ENCODE measurements at places on chromosomes 1 and 21.

GRCh38 chr1:29912425-29912824, 676.1 kb downstream of the PTPRU start:
- peak; percentile 34 for DNase-seq

DNA sequence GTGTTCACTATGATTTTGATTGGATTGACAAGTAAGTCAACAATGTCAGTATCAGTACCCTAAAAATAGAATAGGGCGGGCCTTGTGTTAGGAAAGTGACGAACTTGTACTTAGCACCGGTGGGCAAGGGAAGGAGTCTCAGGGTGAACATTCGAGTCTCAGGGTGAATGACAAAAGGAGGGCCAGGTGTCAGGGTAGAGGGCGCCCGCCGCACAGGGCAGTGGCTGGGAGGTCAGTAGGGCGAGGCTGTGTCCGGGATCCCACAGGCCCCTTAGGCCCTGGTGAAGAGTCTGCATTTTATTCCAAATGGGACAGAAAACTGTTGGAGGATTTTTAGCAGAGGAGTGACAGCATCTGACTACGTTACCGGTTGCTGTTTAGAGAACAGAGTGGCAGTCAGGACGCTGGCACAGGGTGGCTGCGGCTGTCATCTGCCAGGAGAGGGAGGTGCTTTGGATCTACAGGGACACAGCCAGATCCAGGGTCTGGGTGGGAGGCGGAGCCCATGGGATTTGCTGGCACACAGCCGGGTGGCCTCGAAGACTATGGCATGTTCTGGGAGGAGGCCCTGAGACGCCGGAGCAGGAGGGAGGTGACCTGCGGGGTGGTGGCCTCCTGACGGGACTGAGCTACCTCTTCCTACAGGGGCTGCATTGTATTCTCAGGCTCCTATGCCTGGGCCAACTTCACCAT, 11.0 kb downstream of the AGTRAP start:
- DNase-seq: no peak

DNA sequence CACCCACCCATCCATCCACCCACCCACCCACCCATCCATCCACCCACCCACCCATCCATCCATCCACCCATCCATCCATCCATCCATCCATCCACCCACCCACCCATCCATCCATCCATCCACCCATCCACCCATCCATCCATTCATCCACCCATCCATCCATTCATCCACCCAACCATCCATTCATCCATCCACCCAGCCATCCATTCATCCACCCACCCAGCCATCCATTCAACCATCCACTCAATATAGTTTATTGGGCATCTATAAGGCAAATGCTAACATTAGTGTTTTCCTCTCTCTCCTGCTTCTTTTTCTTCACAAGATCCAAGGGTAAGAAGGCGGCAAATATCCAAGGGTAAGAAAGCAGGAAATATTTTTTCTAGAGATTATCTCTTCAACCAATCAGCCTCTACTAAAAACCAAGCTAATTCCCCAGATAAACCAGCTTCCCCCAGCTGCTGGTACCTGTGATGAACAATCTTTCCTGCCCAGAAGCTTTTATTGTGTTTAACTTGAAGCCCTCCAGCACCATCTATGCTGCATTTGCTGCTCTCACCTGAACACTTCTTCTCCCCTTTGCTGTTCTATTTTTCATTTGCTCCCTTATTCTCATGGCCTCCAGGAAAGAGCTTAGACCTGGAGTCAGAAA, 22.6 kb upstream of the ATP2B4 start:
- DNase-seq: no peak

GRCh38 chr1:230174471-230175162, 107.6 kb downstream of the GALNT2 start:
- no peak for DNase-seq

DNA sequence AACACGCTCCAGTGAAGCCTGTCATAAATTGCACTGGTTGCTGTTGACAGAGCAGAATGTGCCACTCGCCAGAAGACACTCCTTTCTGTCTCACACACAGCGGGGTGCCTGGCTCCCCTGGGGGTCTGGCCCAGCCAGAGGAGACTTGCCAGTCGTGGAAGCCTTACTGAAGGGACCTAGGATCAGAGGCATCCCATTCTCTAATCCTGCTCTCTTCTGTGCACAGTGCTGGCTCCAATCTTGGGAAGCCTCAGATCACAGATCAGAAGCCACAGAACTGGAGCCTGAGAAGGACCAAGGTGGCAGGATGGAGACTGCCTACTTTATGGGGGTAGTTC, 1.4 kb downstream of the SLC9A1 start:
- DNase-seq: no peak

DNA sequence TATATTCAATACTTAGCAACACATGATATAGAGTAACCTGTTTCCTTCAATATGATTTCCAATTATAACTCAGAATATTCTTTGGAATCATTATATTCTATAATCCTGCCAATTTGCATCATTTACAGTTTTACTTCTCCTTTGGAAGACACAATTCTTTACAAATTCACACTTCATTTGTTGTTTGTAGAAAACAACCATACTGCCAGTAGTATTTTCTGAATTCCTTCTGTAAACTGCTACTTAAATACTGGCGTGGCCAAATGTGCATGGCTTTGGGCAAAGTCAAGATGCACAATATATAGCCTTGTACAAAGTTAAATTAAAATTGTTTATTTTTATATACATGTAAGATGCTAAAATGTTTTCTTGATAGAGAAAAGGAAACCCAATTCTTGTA, 687.1 kb upstream of the NEGR1 start:
- no peak for DNase-seq

DNA sequence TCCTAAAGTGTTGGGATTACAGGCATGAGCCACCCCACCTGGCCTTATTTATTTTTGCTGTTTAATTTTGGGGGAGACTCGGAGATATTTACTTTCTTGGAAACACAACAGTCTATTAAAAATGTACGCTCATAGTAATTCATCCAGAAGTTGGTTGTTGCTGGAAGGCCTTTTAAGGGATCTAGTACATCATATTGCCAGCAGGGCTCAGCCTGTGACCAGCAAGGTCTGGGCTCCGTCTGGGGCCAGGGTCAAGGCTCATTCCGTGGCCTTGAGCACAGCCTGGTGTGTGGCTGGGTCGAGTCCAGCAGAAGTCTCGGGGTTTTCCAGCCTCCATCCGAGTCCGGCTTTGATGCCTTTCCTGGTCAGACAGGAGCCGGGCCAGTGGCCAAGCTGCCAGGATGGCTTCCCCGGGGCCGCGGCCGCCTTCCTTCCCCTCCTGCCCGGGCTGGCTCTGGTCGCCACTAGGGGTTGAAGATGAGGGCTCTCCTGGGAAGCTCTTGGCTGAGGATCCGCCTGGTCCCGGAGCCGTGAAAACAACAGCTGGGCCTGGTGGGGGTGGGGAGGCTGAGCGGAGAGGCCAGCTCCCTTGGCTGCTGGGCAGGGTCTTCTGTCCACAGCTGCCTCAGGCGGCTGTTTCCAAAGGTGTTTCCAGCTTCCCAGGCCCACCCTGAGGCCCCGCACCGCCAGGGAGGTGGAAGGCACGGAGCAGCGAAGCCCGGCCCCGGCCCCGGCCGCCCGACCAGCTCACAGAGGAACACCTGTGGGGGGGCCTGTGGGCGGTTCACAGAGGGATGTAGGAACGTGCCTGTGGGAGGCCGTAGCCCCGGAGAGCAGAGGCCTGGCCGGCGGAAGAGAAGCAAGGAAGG, 5.1 kb upstream of the VWA1 start:
- peak; percentile 46 for DNase-seq

GRCh38 chr1:15444468-15445389, 6.5 kb downstream of the CTRC start:
- no peak for DNase-seq

GRCh38 chr1:10714337-10715114, 81.9 kb downstream of the CASZ1 start:
- no peak for DNase-seq

GRCh38 chr1:174322202-174322862, 125.4 kb upstream of the GPR52 start:
- DNase-seq: no peak

GRCh38 chr1:39850606-39851216, 32.6 kb downstream of the TRIT1 start:
- no peak for DNase-seq

GRCh38 chr1:154199563-154199879, 6.6 kb downstream of the CFAP141 start:
- DNase-seq: no peak

- DNase-seq: peak; percentile 51
These were observed 88.4 kb downstream of the SDCCAG8 start for GRCh38 chr1:243343970-243344937.

DNA sequence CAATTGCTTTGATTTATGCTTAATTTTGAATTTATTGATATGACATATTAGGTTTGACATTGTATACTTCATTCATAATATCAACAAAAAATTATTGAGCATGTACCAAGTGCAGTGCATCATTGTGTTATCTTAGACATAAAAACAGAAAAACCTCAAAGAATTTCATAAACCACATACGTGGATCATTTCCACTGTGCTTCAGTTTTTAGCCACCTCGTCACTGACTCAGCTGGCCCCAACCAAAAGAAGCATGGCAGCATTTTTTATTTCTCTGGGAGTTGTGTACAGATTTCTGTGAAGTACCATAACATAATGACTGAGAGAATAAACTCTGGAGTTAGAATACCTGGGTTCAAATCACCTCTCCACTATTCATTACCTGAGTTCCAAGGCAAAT, 95.6 kb upstream of the C1orf87 start:
- peak; percentile 21 for DNase-seq

GRCh38 chr1:90045853-90046563, 51.1 kb downstream of the ZNF326 start:
- peak; percentile 3 for DNase-seq

- peak; percentile 49 for DNase-seq
These were observed 63.4 kb downstream of the KCNAB2 start for GRCh38 chr1:6108937-6109614.

- no peak for DNase-seq
These were observed 243.1 kb downstream of the CACNA1E start for GRCh38 chr1:181726320-181727012.

DNA sequence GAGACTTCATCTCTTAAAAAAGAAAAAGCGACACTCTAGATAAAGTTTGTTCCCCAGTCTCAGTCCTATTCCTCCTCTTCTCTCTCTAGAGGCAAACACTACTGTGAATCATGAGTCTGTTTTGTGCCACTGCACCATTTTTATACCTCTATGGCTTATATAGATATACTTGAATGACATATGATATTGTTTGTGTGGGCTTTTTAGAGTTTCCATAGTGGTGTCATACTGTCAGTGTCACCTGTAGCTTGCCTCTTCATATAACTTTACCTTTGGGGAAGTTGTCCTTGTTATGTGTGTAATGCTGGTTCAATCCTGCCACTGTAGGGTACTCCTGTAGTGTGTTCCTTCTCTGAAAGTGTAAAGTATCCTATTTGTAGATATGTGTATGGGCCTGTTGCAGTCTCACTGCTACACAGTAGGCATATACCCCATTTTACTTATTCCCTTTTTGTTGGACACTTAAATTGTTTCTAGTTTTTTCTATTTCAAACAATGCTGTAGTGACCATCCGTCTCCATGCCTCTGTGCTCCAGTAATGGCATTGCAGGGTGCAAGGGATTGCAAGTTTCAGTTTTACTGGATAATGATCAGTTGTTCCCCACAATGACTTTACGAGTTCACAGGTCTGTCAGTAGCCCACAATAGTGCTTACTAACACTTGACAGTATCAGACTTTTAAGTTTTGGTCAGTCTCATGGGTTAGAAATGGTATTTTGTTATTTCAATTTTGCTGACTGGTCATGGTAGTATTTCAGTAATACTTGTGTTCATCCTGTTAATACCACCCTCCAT, 2.7 kb downstream of the PRMT2 start:
- DNase-seq: no peak

- DNase-seq: no peak
These were observed 4.3 kb downstream of the GPR88 start for GRCh38 chr1:100542285-100542684.

GRCh38 chr1:169809370-169810095, 14.8 kb upstream of the METTL18 start:
- DNase-seq: peak; percentile 41

Measured in AG10803 (cell line).